ENCODE measurements at places on chromosomes 11 and 22.
A peak's percentile ranks its signal among the peaks of the same experiment; 100 is the strongest.

GRCh38 chr22:28973352-28973751 is 88.3 kb downstream of the C22orf31 start:
- no peak for DNase-seq

DNA sequence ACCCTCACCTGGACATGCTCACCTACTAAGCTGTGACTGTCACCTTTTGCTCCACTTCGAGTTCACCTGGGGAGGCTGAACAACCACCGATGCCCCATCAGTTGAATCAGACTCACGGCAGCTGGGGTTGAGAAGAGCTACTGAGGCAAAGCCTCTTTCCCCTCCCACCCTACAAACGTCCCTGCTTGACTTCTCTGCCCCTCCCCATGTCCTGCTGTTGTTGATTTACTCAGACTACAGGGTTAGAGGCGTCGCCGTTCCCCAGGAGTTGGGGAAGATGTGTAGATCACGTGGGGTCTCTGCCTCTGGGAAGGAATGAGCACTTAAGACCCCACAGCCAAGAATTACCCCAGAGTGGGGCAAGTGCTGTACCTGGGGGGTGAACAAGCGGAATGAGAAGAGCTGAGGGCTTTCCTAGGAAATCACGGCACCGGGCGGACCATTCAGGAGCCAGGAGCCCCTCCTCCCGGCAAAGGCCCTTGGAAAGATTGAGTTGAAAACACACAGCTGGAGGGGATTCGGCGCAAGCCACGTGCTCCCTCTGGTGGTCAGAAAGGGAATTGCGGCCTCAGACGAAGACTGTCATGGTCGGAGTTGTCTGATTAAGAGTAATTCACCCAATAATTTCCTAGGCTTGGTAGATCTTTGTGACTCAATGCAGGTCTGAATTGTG is 7.0 kb downstream of the FXYD2 start:
- DNase-seq: peak; percentile 65

GRCh38 chr11:61924064-61924455 is 6.7 kb upstream of the RAB3IL1 start:
- DNase-seq: no peak

DNA sequence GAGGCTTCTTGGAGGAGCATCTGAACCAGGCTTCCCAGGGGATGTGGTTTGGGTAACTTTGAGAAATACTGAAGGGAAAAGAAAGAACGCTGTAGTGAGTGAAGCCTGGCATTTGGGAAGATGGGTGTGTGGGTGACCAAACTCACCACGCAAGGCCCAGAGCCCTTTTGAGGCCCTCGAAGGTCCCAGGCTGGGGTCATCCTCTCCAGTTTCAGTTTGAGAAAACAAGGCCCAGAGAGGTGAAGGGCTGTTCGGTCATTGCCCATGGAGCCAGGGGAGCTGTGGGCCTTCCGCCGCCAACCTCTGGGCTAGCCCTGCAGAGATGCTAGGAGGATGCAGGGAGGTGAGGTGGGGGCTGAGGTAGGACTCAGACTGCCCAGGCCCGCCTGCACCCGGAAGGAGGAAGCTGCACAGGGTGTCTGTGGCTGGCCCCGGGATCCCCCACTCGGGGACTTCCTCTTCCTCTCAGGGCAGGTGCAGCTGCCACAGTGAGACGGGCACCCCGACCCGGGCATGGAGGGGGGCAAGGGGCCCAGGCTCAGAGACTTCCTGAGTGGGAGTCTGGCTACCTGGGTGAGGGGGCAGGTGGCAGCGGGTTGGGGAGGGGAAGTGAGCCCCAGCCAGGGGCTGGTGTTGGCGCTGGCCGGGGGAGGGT is at the start of gene CCDC88B:
CCDC88B (plus strand) TSS at position 451 of the 655 bp plus-strand sequence; CDS start at position 514, 63 bp downstream.
- no peak for DNase-seq

DNA sequence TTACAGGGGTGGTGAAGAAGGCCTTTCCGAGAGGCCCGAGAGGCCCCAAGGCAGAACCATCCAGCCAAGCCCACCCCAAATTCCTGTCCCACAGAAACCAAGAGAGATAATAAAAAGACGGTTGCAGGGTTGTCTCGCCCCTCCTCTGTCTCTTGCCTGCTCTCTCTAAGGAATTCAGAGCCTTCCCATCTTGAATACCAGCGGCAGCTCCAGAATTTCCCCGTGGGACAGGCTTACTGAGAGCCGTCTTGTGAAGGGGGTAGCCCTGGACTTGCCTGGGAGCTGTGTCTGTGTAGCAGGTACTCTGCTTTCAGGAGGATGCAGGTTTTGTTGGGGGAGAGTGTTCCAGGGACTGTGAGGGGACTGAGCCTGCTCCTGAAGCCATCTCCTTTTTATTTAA is 9.6 kb upstream of the EIF3D start:
- no peak for DNase-seq

DNA sequence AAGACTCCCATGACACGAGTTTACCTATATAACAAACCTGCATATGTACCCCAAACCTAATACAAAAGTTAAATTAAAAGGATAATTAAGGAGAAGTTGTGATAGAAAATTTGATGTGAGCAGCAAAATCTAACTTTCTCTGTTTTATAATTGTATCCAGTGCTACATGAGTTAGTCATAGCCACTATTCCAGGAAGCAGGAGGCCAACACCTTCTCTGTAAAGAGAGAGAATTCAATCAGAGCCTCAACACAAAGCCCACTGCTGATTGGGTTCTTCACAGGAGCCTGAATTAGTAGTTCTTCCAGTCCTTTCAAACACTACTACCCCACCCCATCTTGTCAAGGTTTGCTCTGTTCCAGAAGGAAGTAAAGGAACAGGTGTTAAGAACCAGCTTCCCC is 84.2 kb downstream of the BLID start:
- no peak for DNase-seq

- no peak for DNase-seq
Observed at GRCh38 chr11:121352251-121352891, 59.8 kb downstream of the SC5D start.

GRCh38 chr11:9825315-9825714 is 161.4 kb downstream of the SWAP70 start:
- DNase-seq: peak; percentile 77

- peak; percentile 36 for DNase-seq
Observed at GRCh38 chr22:26949193-26949592, 291.8 kb downstream of the MIAT start.

GRCh38 chr11:70498171-70498571 is 99.8 kb downstream of the CTTN start:
- DNase-seq: no peak

GRCh38 chr11:70521475-70522308 is 123.4 kb downstream of the CTTN start:
- DNase-seq: no peak

GRCh38 chr11:37496201-37496600 is 898.2 kb upstream of the RAG2 start:
- no peak for DNase-seq

DNA sequence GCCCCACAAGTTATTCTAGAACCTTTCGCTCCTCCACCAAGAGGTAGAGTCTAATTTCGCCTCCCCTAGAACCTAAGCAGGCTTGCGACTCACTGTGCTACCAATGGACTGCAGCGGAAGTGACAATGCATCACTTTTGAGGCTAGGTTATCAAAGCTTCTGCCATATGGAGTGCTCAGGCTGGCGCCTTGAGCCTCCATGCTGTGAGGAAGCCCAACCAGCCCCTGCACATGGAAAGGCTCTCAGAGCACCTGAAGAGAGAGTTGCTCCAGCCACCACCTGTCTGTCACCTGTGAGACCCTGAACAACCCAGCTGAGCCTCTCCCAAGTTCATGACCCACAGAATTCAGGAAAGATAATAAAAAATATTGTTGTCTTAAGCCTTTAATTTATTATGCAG is 29.3 kb upstream of the CBX7 start:
- DNase-seq: no peak

DNA sequence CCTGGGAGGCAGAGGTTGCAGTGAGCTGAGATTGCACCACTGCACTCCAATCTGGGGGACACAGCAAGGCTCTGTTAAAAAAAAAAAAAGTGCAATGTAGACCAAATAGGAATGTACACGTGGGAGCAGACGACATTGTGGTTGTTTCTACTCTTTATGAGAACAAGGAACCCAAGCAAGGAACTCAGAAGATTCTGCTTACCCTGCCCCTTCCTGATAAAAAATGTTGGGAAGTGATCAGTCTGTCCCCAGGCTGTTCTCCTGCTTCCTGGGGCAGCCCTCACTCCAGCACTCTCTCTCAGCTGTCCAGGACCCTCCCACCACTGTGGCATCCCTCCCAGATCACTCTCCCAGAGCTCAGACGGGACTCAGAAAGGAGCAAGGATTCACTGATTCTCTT is 31.8 kb downstream of the SLCO2B1 start:
- no peak for DNase-seq

GRCh38 chr11:125057693-125058016 is 5.5 kb upstream of the SLC37A2 start:
- no peak for DNase-seq

- no peak for DNase-seq
Observed at GRCh38 chr22:49021131-49021925, 806.3 kb downstream of the BRD1 start.

- DNase-seq: peak; percentile 75
Observed at GRCh38 chr11:45100339-45100738, 46.1 kb upstream of the PRDM11 start.

DNA sequence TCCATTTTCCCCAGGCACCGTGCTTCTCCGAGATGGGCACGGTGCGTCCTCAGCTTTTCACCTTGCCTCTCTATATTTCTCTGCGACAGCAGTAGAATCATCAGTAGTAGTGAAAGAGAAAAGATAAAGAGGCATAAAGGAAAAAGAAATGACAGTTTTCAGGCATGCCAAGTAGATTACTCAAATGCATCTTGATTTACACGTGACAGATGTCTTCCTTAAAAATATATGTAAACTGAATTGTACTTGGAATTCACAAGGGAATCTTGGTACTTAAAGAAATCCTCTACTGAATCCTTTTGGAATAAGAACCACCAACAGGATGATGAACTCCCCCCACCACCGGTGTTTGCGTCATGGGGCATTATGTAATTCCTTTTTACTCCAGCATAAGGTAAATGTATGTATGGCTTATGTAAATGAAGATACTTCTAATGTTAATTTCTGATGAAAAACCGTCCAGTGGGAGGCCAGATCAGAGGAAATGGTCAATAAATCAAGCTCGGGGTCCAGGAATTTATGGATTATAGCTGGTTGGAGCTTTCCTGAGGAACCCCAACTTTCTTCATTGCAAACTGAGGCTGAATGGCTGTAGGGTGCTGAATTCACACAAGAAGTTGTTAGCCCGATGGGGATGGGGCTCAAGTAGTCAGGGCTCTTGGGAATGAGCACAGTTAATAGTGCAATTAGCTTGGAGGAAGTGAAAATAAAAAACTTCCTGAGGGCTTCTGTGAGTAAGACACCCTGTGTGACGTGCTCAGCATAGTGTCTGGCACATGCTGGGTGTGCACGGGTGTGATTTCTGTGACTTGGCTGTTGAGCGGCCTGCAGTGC is 630.4 kb downstream of the OPCML start:
- DNase-seq: peak; percentile 20

- no peak for DNase-seq
Observed at GRCh38 chr11:117473481-117474091, 145.9 kb downstream of the CEP164 start.

DNA sequence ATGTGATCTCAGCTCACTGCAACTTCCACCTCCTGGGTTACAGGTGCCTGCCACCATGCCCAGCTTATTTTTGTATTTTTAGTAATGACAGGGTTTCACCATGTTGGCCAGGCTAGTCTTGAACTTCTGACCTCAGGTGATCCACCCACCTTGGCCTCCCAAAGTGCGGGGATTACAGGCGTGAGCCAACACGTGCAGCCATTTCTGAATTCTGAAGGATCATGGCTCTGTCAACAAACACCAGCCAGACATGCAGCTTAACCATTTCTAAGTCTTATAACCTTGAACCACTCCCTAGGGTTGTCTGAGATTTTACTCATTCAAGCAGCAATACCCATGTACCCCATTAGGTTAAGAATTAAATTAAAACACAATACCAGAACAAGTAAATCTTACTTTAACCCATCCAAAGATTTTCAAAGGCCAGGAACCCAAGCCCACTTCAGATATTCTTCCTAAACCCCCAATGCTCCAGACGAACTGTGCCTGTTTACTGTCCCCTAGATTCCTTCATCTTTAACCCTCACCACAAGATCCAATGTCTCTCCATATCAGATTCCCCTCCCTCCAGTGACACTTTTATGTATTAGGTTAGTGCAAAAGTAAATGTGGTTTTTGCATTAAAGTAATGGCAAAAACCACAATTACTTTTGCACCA is 4.0 kb downstream of the RPS13 start:
- DNase-seq: no peak

- DNase-seq: no peak
Observed at GRCh38 chr11:130485983-130486382, 37.5 kb downstream of the ADAMTS15 start.

- DNase-seq: no peak
Observed at GRCh38 chr11:23097891-23098290, 237.6 kb upstream of the CCDC179 start.
